NCI-H2029 treated with DMSO at 0.1 percent for 48 hours (cell line): ENCODE measurements at places on chromosomes 4 and X.
A peak's percentile ranks its signal among the peaks of the same experiment; 100 is the strongest.

GRCh38 chrX:40579900-40580536 is 752 bp upstream of the ATP6AP2 start:
- no peak for DNase-seq

GRCh38 chr4:1463088-1463926 is 57.1 kb upstream of the NKX1-1 start:
- no peak for DNase-seq

DNA sequence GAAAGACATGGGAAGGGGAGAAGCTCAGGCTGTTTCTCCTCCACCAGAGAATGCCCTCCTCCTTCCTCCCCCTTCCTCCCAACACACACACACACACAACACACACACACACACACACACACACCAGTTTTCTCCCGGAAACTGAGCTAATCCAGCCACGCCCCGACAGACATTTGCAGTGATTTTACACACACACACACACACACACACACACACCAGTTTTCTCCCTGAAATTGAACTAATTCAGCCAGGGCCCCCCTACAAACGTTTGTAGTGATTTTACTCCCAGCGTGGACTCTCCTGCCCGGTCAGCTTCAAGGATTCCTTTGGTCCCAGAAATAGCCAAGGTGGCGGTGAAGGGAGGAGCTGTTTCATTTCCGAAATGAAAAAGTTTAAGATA is 32.9 kb upstream of the STX18 start:
- no peak for DNase-seq

DNA sequence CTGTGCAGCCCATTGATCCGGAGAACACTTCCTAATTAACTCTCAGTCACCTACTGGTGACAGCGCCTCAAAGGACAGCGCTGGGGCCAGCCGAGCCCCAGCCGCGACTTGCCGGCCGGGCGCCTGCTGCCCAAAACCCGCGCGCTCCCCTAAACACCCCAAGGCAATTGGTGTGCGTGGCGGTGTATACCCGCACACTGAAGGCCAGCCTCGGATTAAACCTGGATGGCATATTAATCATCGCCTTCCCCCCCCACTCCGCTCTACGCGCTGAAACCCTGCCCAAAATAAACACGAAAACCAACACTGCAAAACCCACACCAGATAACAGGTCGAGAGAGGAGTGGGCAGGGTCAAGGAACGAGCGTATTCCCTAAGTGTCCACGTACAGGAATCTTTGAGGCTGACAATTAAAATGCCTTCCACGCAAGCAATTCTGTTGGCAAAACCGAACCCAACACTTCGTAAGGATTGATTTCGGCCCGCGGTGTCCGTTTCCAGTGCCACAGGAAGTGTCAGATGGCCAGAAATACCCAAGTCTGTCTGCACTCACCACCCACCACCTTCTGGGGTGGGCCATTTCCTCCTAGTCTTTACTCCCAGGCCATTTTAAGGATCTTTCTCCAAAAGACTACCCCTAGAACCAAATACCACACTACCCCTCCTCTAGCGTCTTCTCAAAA is 2.7 kb downstream of the BCOR start:
- DNase-seq: no peak

- no peak for DNase-seq
These were observed 38.6 kb upstream of the EDA2R start for GRCh38 chrX:66677430-66677829.

- DNase-seq: no peak
These were observed 25.9 kb upstream of the CPLX1 start for GRCh38 chr4:851701-852430.

DNA sequence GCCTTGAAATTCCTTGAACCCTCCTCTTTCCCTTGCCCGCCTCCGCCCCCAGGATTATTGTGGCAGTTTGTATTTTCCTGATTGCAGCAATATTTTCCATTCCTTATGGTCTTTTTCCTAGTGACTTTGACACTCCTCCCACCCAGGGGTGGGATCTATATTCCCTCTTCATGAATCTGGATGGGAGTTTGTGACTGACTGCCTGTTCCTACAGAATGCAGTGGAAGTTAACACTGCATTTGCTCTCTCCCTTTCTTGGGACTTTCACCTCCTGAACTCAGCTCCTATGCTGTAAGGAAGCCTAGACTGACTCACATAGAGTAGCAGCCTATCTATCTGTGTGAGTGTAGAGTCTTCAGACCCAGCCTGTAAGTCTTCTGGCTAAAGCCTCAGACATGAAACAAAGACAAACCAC is 2.2 kb downstream of the FUNDC2 start:
- DNase-seq: no peak

DNA sequence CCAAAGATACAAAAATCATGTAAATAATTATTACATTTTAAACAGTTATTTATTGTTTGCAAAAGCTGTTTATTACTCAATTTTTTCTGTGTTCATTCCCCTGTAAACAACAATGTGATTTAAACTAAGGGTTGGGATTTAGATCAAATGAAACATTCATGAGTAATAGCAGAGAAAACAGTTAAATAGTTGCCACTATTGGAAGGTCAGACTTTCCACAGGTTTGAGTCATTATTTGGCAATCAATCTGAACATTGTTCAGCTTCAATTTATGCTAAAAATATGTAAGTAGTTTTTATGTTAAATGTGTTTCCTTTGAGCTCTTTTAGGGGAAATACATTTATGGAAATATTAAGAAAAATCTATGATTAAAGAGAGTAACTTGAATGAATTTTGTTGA is 144.9 kb downstream of the STIM2 start:
- no peak for DNase-seq

DNA sequence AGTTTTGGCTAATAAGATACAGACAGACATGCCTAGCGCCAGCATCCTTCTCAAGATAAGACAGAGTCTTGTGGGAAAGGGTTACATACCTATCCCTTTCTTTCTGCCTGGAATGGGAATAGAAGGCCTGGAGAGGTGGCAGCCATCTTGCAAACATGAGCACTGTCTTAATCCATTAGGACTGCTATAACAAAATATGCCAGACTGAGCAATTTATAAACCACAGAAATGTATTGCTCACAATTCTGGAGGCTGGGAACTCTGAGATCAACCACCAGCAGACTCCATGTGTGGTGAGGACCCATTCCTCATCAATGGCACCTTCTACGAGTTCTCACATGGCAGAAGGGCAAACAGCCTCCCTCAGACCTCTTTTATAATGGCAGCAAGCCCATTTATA is 26.5 kb upstream of the NEIL3 start:
- no peak for DNase-seq

DNA sequence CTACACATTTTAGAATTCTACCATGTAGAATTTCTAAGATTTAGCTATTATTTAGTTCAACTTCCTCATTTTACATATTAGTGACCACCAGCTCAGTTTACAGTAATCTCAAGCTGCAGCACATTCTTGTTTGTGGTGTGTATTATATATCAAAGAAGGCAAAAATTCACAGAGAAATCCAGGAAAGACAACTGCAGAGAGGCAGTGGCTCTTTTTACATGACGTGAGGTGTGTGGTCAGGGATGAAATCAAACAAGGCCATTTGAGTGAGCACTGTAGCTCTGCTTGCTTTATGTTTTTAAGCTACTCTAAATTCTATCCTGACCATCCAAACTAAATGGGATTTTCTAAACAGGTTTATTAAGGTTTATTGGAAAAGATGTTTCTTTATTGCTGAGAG is 71.1 kb downstream of the COL25A1 start:
- DNase-seq: no peak

DNA sequence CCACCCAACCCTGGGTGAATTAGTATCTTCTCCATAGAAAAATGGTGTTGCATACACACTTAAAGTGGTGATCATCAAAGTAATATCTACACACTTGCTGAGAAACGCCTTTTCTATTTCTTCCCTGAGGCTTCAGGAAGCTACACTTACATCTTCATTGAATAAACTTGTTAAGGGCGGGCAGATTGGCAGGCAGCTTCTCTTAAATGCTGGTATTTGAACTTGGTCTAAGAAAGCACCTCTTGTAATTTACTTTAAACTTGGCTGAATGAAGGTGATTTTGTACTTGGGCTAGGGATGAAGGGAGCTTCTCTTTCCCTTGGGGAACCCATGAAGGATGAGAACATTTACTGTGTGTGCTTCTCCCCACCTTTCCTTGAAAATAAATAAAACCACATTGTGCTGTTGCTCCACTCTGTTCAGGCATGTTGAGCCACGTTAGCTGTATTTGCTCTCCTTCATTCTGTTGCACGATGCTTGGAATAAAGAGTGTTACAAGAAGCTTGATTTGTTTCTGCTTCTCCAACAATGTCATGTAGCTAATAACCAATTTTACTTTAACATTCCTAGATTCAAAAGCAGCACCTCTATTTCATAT is 430.1 kb downstream of the ANKRD50 start:
- no peak for DNase-seq

DNA sequence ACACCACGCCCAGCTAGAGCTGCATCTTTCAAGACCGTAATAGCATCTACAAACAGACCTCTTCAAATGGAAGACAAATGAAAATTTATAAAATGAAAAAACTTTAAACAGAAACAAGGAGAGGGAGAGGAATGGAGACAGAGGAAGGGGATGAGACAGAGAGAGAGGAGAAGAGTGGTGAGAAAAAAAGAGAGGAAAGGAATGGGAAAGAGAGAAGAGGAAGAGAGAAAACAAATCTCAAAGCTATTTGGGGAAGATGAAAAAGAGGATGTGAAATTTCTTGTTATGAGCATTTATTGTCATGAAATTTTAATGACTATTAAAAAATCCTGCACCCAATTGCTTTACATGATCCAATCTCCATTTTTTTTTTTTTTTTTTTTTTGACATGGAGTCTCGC is 726.9 kb downstream of the GRID2 start:
- no peak for DNase-seq

DNA sequence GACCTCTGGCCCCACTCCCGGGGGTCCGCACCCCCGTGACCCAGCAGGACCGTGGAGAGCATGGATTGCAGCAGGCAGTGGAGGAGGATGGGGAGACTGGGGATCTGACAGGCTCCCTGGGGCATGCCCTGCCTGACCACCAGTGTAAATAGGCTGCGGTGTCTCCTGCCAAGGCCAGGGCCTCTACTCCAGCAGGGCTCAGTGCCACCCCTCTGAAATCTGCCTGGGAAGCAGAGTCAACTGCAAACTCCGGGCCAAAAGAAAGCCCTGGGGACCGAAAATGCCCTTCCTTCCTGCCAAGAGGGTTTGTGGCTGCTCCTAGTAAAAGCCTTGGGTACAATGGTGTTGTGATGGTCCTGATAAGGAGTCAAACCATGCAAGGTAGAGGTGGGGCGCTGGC is 6.4 kb downstream of the ADRA2C start:
- no peak for DNase-seq

- DNase-seq: no peak
These were observed 37.7 kb upstream of the SLC16A2 start for GRCh38 chrX:74383611-74384010.

DNA sequence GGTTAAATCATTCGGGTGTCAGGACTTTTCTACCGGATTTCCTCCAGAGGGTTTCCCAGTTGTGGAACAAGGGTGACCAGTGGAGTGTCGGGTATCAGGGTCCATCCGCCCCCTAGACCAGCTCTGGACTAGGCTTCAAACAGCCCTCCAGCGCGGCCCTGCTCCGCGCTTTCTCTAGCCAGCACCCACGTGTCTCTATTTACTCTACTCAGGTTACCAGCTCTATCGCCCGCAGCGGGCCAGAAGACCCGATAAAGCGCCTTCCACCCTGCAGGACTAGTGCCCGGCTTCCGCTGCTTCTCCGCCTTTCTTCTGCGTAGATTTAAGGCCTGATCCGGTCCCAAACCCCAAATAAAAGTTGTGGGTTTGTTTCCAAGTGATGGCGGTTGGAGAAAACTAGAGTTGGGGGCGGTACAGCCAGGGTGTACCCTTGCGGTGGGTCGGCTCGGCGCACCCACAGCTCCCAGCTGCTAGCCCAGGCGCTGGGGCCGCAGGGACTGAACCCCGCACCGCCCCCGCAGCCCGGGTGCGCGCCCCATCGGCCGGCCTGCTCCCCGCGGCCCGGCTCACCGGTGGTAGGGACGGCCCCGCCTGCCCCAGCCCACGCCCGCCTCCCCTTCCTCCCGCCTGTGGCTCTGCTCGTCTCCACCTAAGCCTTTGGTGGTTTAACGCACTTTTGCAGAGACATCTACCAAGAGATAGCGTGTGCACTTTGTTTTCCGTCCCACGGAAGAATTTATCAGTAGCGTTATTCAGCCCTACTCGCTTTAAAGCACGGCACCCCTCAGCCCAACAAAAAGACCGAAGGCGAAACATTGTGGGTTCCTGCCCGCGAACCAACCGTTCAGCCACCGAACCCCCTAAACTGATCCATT is 2.1 kb downstream of the LEF1 start:
- peak; percentile 55 for DNase-seq

DNA sequence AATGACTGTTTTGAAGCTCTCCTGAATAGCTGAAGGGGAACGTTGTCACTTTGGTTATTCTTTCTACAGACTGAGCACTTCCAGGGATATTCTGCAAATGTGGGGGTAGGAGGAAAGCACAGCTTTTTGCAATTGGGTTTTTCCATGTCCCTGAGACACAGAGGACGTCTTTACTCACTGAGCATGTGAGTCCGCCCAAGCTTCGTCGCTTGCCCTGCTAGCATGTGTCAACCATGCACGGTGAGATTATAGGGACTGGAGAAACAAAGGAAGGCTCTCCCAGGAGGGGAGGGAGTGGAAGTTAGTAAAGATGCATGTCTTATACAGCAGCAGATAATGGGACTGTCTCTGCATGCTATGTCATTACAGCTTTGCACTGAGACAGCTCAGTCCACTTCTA is 111.5 kb upstream of the SFRP2 start:
- DNase-seq: no peak

DNA sequence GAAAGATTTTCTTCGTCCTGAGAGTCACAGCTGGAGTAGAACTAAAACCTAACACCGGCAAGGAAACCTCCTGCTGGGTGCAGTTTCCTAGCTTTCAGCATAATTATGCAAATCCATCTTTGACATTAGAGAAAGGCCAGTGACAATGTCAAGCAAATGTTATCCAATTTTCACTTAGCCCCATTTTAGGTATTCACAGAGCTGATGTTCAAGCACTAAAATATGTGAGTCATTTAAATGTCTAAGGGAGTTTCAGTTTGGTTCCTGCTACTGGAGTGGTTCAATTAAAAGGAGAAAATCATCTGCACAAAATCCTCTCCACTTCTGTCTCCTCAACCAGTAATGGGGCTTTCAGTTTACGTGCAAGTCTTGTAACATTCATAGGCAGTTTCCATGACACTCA is 37.1 kb upstream of the AMOT start:
- no peak for DNase-seq

DNA sequence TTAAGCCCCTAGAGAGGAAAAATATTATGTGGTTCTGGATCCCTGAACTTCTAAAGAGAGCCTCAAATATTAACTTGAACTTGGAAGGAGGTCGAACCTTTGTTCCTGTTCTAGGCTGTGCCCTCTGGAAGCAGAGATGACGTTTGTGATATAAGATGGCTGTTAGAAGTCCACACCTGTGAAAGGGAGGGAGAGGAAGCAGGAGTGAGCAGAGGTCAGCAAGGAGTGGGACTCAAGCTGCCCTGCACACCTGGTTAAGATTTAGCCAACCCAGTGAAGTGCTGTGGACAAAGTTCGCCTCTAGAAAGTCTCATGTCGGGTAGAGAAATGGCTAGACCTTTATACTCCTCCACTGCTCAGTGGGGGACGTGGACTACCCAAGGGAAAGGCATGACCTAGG is 566.2 kb downstream of the MID1IP1 start:
- DNase-seq: no peak
